Right ventricle myocardium inferior (tissue), 1 donor: ENCODE measurements at places on chromosomes 1 and 21. TPM values are rescaled to one million over a fixed set of nuclear protein-coding genes. Genes with fewer than 3 reads are reported as not detected.
A peak's percentile ranks its signal among the peaks of the same experiment; 100 is the strongest.

- no peak for DNase-seq
Observed at GRCh38 chr1:92883297-92883696, 51.5 kb downstream of the RPL5 start.

DNA sequence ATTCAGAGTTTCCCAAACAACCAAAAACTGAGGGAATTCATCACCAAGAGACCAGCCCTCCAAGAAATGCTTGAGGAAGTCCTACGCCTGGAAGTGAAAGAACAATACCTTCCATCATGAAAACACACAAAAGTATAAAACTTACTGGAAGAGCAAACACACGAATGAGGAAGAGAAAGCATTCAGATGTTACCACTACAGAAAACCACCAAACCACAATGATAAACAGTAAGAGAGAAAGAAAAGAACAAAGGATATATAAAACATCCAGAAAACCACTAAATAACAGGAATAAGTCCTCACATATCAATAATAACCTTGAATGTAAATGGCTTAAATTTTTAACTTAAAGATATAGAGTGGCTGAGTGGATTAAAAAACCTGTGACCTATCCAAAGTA lies 58.5 kb upstream of the BCL10 start:
- no peak for DNase-seq

The FAM72B gene
- total RNA-seq = 0.43 TPM

The FAM177B gene
- not detected for total RNA-seq

The ENO1 gene
- 169 TPM for total RNA-seq

DNA sequence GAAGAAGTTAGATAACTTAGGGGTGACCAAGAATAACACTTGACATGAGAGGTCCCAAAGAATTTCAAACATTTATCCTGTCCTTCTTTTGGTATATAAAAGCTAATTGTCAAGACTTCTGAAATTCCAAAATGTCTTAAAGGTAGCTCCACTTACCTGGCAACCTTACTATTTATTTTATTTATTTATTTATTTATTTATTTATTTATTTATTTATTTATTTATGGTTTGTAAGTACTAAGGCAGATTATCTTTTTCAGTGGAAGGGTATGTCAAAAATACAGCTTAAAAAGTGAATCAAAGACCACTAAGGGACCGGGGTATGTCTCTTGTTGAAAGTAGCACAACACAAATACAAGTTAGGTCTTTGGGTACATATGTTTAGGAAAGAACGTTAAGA lies 620.8 kb upstream of the B3GALT2 start:
- no peak for DNase-seq

DNA sequence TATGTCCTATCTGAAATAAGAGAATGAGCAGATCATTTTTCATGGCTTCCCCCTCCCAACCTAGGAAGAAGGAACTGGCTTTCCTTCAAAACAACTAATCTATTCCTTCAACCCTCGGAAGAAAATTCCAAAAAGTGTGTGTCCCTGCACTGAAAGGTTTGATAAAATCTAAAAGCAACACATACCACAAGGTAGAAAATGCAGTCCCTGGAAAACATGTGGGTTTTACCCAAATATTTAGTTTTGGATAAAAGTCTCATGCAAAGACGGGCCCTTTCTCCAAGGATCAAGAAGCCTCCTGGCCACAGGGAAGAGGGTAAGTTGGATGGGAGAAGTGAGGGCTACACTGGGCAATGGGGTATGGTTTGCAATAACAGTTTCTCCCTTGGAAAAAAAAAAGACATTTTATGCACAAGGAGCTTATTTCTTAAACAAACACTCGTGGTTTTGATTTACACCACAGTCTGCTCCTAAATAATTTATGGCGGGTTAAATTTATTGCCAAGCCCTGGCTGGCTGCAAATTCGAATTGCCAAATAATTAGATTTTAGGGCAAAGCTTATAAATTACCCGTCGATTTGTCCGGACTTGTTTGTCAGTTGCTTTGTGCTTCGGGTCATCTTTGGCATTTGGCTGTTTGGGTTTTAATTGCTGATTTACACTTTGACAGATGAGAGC lies 28.9 kb downstream of the ERI3 start:
- no peak for DNase-seq

DNA sequence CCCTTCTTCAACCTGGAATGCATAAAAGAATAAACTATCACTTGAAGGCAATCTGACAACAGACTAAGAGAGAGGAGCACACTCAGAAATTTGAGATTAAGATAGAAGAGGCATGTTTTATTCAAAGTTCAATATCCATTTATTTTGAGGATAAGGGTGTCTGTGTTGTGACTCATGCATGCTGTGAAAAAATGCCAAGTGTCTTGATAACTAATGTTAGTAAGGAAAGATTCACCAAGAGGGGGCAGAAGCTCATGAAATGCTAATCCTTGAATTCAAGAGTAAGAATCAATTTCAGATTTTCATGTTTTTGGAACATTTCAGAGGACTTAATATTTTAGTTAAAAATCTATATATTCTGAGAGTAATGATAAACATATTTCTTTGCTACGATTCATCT lies 94.0 kb downstream of the IFI44 start:
- DNase-seq = no peak

DNA sequence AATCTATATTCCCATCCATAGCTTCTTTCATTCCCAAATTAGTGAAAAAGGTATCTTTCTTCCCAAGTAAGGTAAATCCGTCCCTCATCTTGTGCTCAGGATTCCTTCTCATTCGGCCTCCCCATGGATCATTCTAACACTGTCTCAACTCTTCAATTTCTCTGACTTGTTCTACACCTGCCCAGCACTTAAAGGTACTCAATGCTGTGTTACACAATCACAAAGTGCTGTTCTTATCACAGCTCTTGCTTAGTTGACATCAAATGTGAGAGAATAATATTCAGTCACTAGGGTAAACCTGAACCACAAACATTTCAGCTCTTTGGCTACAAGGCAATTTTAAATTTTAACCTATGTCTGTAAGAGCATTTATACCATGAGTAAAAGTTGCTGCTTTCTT lies 94.8 kb downstream of the DIRAS3 start:
- DNase-seq = no peak

- peak; percentile 46 for DNase-seq
Observed at GRCh38 chr1:46526691-46527291, 24.7 kb downstream of the KNCN start.

- no peak for DNase-seq
Observed at GRCh38 chr1:111955755-111956154, 33.7 kb downstream of the KCND3 start.

The KRTAP26-1 gene
- not detected for total RNA-seq

The SUSD4 gene
- total RNA-seq = 8.7 TPM

DNA sequence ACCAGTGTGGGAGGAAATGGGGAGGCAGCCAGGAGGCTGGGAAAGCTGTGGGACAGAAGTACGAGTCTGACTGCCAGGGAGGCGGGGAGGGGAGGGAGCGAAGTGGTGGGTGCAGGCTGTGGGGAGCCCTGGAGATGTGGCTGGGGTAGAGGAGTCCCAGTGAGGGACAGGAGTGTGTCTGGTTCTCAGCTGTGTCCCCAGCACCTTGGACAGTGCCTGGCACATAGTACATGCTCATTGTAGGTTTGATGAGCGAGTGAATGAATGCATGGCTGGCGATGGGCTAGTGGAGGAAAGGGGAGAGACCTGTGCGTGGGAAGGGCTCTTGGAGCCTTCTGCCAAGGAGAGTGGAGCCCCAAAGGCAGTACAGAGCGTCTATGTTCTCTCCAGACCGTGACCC lies 104.1 kb downstream of the SIK1 start:
- DNase-seq = no peak

GRCh38 chr1:25080294-25081209 lies 150.5 kb upstream of the RUNX3 start:
- DNase-seq = no peak
